ENCODE measurements at places on chromosomes 1 and 21. TPM values are rescaled to one million over a fixed set of nuclear protein-coding genes. Genes with fewer than 3 reads are reported as not detected.

Gene ATP1A2
- 1.8 TPM for total RNA-seq

Gene DLGAP3
- total RNA-seq, result not detected

Gene S100A7
- total RNA-seq, result not detected

Gene CFAP107
- total RNA-seq, result under 0.01 TPM

Gene ALG14
- 4.6 TPM for total RNA-seq

Gene RHBG
- not detected for total RNA-seq

Gene DYNLT4
- total RNA-seq, result 0.66 TPM

Gene C1orf185
- not detected for total RNA-seq

Gene GPR137B
- total RNA-seq, result 12.9 TPM

Gene TMEM82
- not detected for total RNA-seq

Gene SPATA21
- total RNA-seq, result not detected

GRCh38 chr1:189939967-189940366 lies 537.7 kb downstream of the BRINP3 start:
- peak; percentile 79 for DNase-seq

DNA sequence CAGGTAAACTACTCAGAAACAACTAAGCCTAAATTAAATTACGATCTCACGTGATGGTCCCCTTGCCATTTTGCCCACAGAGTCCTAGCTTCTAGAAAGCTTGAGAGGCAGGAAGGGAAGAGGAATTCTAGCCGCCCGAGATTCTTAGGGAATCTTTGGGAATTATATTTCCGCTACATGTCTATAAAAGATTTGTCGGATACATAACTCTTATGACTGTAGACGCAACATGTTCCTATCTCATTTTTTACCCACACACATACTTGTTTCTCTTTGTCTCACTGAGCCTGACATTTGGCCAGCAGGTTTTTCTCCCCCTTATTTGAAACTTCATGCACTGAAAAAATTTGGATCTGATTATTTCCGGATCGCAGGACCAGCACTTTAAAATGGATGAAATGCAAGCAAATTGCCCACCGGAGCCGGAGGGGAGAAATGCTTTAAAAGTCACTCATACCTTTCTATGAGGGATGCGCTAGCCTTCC lies 5.5 kb downstream of the GLIS1 start:
- DNase-seq, result peak; percentile 73

DNA sequence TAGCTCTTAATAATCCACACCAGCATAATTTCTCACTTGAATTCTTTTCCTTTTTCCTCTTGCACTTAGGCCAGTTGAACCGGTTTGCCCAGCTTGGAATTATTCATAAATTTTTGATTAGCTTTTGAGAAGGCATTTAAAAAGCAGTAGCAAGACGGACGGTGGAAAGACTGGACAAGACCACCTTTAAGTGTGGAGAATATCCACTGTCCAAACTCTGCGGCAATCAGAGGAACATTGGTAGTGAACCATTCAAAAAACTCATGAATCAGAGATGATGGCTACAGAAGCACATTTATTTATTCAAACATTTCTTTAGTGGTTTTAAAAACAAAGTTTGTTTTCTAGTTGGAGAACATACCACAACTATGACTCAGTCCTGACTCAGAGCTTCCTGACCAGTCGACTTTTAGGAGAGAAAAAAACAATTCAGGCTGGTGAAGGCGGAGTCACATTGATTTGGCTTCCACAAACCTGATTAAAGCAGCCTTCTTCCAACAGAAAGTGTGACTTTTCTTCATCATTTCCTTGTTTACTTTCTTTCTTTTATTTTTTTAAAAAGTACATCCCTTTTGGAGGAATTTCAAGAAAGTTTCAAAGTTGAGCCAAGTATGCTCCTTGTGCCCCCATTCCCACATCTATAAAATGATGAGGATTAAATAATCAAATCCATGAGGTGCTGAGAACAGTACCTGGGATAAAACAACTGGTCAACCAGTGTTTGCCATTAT lies 128.8 kb downstream of the ADSS2 start:
- DNase-seq, result peak; percentile 98

GRCh38 chr1:153598309-153599172 lies 14.4 kb downstream of the S100A16 start:
- DNase-seq, result peak; percentile 58

- DNase-seq, result no peak
Observed at GRCh38 chr1:91633438-91633837, 132.8 kb downstream of the CDC7 start.

GRCh38 chr1:82880506-82880905 lies 1079.8 kb downstream of the ADGRL2 start:
- DNase-seq, result no peak

DNA sequence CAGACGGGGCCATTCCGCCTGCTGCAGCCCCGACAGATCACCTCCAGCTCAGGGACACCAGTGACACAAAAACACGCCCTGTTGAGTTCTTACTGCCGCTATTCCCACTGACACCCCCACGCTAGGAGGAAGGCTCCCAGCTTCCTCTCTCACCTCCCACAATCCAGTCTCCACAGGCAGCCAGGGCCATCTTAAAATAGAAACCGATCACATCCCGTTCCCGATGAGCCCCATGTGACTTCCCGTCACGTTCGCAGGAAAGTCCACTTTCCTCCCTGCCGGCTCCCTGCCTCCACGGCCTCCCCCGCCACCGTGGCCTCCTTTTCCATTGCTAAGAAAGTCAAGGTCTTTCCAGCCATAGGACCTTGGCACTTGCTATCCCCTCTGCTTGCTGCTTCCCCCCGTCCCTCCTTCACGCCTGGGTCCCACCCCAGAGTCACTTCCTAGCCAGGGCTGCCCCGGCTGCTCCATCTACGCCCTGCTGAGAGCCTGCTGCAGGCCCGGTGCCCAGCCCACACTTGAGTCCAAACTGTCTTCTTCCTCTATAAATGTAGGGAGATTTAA lies 24.0 kb upstream of the DDOST start:
- DNase-seq, result no peak

DNA sequence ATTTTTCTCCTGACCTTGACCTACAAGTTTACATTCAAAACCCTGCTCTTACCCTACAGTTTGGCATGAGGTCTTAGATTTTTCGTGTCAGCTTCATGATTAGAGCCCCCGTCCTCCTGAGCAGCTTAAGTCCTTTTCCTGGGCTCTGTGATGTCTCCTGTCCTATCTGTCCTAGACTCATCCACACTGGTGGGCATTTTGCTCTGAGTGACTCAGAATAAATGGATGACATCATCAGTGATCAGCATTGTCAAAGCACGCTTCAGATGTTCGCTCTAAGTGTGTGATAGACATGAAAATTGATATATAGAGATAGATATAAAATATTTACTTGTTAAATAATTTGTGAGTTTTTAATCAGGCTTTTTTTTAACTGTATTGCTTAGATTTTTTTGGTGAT lies 21.8 kb downstream of the RGS13 start:
- DNase-seq, result no peak

DNA sequence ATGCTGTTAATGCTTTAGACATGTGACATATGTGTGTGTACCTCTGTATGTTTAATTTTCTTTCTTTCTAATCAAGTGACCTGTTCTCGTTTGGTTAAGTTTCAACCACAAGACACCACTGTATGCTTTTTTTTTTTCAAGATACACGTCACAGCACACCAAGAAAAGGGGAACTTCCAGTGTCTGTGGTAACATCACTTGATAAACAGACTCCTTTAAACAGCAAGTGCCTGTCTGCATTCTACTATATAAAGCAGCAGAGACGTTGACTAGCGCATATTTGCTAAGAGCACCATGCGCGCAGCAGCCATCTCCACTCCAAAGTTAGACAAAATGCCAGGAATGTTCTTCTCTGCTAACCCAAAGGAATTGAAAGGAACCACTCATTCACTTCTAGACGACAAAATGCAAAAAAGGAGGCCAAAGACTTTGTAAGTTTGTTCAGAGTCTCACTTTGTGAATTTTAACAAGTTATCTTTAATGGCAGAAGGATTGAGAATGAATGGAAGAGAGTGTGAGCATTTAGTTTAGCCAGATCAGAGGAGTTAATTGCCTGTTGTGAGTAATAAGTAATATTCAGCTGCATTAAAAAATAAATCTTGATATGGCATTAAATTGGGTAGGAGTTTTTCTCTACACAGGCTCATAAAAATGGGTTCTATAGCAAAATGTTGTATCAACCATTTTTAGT lies at the start of gene RGS1:
Gene RGS1, plus strand, starts transcription at position 275 of the 691 bp plus-strand sequence. Its CDS starts 20 bp downstream, at position 295.
- DNase-seq, result no peak

DNA sequence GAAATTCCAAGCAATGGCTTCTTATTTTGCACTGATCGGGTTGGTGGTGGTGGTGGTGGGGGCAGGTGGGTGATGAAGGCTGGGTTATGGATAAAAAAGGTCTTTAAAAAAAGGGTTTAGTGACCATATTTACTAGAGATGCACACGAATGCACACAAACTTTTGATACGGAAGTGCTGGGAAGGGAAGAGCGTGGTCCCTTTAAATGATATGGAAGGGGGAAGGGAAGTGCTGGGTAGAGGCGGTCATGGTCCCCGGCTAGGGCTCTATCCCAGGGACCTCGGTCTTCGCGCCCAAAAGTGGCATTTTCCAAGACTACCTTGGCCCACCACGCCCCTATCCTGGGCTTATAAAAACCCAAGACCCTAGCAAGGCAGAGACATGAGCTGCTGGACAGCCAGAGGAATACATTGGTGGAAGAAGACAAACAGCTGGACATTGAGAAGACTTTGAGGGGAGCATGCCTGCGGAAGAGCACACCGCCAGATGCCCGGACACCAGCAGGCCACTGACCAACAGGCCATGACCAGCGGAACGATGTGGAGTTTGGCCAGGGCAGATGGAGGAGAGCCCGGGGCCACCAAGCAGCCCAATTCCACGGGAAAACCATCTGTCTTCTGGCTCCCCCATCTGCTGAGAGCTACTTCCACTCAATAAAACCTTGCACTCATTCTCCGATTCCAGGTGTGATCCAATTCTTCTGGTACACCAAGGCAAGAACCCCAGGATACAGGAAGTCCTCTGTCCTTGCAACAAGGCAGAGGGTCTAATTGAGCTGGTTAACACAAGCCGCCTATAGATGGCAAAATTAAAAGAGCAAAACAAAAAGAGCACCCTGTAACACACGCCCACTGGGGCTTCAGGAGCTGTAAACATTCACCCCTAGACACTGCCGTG lies 1720.2 kb downstream of the MRPL39 start:
- DNase-seq, result no peak

DNA sequence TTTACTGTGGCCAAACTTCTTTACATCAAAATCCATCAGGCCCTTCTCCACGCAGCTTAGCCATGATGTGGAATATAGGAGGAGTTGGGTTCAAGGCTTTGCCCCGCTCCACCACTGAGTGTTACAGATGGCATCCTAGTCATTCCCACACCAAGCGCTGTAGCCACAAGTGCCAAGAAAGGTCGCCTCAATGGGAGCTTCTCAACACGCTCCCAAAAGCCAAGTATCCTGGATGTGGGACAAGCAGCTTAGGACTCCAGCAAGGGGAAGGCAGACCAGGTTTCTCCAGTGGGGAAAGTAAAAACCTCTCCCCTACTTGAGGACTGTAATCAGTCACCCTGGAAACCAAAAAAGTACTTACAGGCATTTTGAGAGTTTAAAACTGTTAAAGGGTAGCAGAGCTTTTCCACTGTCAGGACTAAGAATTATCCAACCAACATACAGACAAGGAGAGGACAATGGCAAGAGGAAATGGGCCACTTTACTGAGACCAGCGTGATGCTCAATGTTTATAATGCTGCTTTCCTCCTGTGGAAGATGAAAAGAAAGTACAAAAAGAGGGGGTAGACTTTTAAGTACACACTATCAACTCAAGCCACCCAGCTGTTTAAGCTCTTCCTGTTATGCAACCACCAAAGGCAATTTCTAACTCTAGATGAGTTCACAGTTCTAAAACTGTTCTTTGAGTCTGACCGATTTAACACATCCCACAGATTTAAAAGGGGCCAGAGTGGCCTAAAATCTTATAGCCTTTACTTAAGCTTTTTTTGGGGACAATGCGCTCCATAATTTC lies 120.7 kb upstream of the KRTAP19-8 start:
- peak; percentile 31 for DNase-seq

DNA sequence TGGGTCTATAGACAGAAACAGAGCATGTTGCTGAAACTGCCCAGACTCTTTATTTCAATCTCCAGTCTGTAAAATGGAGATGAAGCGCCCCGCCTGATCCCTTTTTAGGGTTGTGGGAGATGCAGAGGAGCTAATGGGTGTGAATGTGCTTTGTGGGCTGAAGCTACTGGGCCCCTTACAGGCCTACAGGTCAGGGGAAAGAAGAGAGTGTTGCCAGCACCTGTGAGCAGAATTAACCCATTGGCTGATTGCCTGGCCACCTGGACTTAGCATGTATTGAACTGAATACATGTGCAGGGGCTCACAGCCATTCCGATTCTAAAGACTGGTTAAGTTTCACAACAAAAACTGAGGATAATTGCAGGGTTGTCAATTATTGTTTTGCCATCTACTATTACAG lies 13.9 kb upstream of the ATF3 start:
- no peak for DNase-seq

DNA sequence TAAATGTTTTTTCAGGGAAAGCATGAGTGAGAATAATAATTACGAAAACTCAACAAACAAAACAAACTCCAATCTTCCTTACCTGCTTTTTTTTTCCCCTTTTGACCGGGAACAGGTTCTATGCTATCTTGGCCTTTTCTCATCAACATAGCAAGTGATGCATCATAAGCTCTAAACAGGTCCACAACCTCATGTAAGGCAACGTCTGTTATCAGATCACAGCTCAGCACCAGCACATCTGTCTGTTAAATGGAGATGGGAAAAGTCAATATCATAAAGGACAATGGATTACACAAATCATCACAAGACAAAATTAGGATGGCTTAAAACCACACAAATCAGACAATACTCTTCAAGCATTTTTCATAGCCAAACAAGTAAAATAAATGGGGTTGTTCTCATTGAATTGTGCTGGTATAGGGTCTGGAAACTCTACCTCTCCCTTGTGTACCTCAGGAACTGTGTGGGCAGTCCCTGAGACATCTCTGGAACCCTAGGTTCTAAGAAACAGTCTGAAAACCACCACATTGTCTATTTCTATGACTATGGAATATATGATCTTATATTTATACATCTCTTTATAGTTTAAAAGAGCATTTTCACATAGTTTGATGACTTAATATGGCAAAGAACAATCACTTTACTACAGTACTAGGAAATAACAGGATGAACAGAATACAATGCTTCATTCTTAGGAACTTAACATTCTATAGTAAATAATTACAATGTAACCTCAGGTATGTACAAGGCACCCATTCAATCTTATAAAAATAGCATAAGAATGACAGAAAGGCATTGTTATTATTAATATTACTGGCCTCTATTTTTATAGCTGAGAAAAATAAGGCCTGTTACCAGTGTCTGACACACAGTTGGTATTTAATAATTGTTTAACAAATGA lies 44.7 kb downstream of the EIF2B3 start:
- DNase-seq, result no peak

- no peak for DNase-seq
Observed at GRCh38 chr1:3190256-3191041, 121.4 kb downstream of the PRDM16 start.

DNA sequence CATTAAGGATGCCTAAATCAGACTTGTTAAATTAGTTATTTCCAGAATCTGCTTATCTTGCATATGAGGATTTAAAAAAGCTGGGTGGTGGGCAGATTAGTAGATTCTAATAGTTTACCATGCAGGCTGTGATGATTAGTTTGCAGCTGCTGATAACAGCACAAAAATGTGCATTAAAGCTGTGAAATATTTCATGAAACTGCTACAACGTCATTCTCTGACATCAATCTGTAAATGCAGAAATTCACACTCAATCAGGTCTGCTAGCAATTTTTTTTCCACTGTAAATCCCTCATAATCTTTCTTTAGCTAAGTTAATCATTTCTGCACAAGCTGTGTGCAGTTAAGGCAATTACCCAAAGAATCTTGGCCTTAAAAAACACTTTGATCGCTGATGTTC lies 9.3 kb upstream of the RPE65 start:
- DNase-seq, result no peak

Data from fibroblast of lung (primary cell).